K562 (cell line): ENCODE measurements at places on chromosomes 13 and 19. TPM values are rescaled to one million over a fixed set of nuclear protein-coding genes. Genes with fewer than 3 reads are reported as not detected.
A peak's percentile ranks its signal among the peaks of the same experiment; 100 is the strongest.

DNA sequence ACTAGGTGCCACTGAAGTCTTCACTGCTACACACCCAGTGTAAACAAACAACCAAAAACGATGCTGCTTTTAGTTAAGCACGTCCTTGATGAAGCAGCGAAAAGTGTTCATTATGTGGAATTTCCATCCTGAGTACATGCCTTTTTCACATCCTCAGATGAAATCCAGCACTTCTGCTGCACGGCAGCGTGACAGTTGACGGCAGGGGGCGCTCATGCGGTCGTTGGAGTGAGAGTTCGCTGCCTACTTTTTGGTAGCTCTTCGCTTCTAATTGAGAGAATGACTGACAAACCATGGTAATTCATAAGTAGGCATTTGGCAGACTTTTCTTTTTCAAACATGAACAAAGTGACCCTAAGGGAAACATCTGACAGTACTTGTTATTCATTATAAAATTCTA, 1124.9 kb downstream of the EFNB2 start:
- no peak overlapping the region for H3K4me3 ChIP-seq
- no peaks in the 10 kb centered on the region for H3K36me3 ChIP-seq
- H3K4me1 ChIP-seq, result no peaks in the 10 kb centered on the region
- H3K27me3 ChIP-seq, result no peaks in the 10 kb centered on the region
- peak; percentile 7 for DNase-seq

The ELAVL3 gene
- total RNA-seq, result not detected in 2 replicates

- DNase-seq, result no peak
- H3K27me3 ChIP-seq, result no peaks in the 10 kb centered on the region
- H3K36me3 ChIP-seq, result peaks cover 32% of the 10 kb centered on the region; the same call in 2 of the 3 replicates
These were observed 452 bp upstream of the PSMD8 start for GRCh38 chr19:38373907-38374331.

GRCh38 chr13:110354715-110355473, 47.8 kb downstream of the COL4A2 start:
- no peak overlapping the region for H3K4me3 ChIP-seq
- peaks cover 11% of the 10 kb centered on the region for H3K27me3 ChIP-seq

DNA sequence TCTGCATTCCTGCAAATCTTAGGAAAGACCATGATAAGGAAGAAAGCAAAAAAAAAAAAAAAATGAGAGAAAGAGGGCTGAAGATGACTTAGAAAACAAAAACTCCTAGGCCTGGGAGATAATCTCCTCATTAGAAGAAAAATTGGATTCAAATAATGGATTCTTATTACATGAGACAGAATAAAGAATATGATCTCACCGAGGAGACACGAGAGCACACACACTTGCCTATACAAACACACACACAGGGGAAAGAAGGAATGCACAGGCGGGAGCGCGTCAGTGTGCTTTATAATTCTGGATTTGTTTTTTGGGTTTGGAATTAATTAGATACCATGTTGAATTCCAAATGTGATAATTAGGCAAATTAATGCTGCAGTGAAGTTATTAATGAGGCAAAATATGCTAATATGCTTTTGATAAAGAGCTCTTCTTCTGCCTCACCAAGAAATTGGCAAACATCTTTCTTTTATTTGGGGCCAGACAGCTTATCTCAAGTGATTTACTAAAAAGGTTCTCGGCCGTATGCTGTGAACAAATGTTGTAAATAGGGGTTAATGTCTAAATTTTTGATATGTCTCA, 36.1 kb upstream of the PCDH8 start:
- no peak overlapping the region for H3K27ac ChIP-seq
- DNase-seq, result no peak
- H3K4me1 ChIP-seq, result no peaks in the 10 kb centered on the region
- no peaks in the 10 kb centered on the region for H3K36me3 ChIP-seq

DNA sequence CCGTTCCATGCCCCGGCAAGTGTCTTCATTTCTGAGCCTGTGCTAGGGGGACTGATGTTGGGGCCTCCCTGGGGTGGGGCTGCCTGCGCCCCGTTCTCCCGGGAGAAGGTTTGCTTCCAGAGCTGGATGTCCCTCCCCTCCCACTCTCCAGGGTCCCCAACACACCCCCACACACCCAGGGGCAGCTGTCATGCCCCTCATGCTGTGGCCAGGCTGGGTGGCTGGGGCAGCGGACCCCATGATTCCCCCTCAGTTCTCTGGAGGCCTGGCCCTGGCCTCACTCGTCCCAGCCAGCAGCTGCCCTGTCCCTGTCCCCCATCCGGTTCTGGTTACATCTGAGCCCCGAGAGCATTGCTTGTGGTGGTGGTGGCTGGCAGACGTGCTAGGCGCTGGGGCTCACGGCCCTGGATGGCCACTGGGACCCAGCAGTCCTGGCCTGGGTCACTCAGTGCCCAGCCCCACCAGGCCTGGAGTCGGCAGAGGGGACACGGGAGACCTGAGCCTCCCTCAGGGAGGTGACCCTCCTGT, 184.8 kb downstream of the KDM4B start:
- no peaks in the 10 kb centered on the region for H3K4me1 ChIP-seq
- no peaks in the 10 kb centered on the region for H3K27me3 ChIP-seq
- peaks cover 5% of the 10 kb centered on the region; the same call in 1 of the 3 replicates for H3K36me3 ChIP-seq

DNA sequence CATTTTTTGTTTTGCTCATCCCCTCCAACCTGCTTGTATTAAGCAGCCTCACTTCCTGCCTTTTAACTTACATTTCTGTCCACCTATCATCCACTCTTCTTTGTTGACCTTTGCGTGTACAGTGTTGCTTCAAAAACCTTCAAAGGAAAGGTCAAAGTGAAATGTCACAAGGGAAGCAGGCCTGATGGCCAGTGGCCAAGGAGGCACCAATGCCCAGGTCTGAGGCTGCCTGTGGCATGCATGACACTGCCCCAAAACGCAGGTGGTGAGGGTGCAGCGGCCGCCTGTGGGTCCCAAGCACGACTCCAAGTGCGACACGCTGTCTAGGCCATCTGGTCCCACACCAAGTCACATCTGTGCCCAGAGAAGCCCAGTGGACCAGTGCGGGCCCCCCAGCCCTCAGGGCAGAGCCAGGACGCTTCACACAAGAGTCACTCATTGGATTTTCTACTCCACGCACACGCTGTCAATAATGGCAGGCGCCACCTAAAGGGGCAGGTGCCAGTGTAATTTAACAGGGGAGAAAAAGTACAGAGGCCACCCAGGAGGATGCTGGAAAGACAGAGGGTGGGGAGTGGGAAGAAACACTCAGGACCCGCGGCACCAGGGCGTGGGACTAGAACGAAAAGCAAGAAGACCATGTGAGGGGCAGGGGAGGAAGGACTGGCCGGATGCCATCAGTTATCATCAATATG, 23.5 kb downstream of the SLC7A1 start:
- H3K4me1 ChIP-seq, result peaks cover 3% of the 10 kb centered on the region
- no peak for DNase-seq
- H3K36me3 ChIP-seq, result peaks cover 2% of the 10 kb centered on the region; the same call in 1 of the 3 replicates
- H3K27ac ChIP-seq, result no peak overlapping the region

DNA sequence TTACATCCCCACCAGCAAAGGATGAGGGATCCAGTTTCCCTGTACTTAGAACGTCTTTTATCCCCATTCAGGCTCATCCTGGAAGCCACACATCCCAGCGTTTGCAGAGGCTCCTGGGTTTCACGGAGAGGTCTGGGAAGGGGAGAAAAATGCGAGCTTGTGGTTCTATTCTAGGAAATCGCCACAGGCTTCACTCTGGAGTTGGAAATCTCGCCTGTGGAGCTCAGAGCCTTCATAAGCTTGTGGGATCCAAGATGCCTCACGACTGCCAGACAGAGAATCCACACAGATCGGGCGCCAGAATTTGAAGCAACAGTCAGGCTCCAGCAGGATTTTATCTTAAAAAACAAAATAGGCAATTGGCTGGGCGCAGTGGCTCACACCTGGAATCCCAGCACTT, 157.9 kb downstream of the PTPRS start:
- H3K4me3 ChIP-seq, result no peak overlapping the region
- no peak overlapping the region for H3K27ac ChIP-seq
- DNase-seq, result no peak
- H3K36me3 ChIP-seq, result no peaks in the 10 kb centered on the region
- peaks cover 2% of the 10 kb centered on the region; the same call in 1 of the 2 replicates for H3K4me1 ChIP-seq

- H3K4me3 ChIP-seq, result no peak overlapping the region
- no peaks in the 10 kb centered on the region for H3K4me1 ChIP-seq
- no peak overlapping the region for H3K27ac ChIP-seq
- no peaks in the 10 kb centered on the region for H3K27me3 ChIP-seq
These were observed 98.0 kb upstream of the DIAPH3 start for GRCh38 chr13:60261432-60262351.

DNA sequence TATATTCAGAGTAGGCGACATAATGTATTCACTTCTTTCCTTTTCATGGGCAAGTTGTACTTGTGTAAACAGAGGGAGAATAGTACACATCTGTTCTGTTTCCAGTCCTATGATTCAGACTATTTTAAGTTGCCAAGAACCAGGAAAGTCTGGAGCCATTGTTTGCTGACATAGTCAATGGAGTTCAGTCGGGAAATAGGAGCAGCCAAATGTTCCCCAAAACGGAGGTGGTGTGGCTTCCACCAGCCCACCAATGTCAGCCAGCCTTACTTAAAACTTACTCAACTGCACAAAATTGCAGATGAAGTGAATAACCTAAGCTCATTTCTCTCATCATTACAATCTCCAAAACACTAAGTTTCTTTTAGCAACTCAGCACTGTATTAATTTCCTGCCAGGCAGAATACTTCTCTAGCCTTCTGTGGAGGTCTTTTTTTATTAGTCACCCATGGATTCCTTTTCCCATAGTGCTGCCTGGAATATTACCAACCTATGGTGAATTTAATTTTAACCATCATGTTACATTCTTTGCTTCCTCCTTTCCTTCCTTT, 22.3 kb upstream of the CSNK1A1L start:
- H3K27ac ChIP-seq, result no peak overlapping the region
- no peak overlapping the region for H3K4me3 ChIP-seq
- H3K27me3 ChIP-seq, result no peaks in the 10 kb centered on the region
- no peaks in the 10 kb centered on the region for H3K4me1 ChIP-seq
- no peaks in the 10 kb centered on the region for H3K36me3 ChIP-seq
- no peak for DNase-seq

DNA sequence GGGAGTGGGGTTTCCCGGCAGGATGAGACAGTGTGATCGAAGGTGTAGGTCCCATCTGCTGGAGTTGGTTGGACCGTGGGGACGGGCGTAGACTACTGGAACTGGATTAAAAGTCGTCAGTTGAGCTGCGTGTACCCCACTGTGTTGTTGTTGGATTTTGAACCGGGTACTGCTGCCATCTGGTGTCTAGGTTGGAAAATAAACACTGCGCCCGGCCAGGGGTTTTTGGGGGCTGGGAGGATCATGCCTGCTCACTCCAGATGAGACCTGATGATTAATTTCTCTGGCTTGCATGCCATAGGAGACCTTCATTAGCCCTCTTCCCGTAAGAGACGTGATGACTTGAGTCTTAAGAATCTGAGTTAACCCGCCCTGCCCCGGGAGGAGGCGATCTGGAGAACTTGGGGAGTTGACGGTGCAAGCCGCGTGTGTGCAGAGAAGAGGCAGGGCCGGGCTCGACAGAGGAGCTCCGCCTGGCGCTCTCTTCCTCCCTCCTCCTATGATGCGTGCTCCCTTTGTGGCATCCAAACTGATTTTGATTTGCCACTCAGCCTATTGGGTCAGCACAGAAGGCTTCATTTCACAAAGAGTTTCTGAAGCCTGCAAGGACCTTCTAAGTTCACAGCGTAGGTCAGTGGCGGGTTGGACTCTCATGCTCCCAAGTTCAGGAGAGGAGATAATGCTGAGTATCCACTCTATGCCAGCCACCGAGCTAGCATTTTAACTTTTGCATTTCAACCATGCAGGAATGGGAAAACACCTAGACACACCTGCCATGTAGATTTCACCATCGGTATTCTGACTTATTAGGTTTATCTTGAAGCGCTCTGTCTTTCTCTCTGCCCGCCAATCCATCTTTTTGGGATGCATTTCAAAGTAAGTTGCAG, 2.7 kb downstream of the UHRF1 start:
- peaks cover 33% of the 10 kb centered on the region for H3K4me1 ChIP-seq
- H3K27me3 ChIP-seq, result no peaks in the 10 kb centered on the region
- peaks cover 62% of the 10 kb centered on the region for H3K36me3 ChIP-seq
- peak overlapping the region; percentile 93 for H3K4me3 ChIP-seq
- peak; percentile 57 for DNase-seq
- peak overlapping the region; percentile 87 for H3K27ac ChIP-seq

- no peak overlapping the region for H3K4me3 ChIP-seq
- H3K27ac ChIP-seq, result no peak overlapping the region
- H3K4me1 ChIP-seq, result no peaks in the 10 kb centered on the region; the same call in 1 of the 2 replicates
- no peaks in the 10 kb centered on the region for H3K27me3 ChIP-seq
- no peak for DNase-seq
These were observed 16.2 kb downstream of the NUMBL start for GRCh38 chr19:40674291-40674690.

The LILRA6 gene
- total RNA-seq, result not detected in 2 replicates

- H3K36me3 ChIP-seq, result no peaks in the 10 kb centered on the region
- H3K4me3 ChIP-seq, result no peak overlapping the region
- H3K27ac ChIP-seq, result no peak overlapping the region
- H3K27me3 ChIP-seq, result no peaks in the 10 kb centered on the region
These were observed 50.0 kb downstream of the STARD13 start for GRCh38 chr13:33235564-33235963.

DNA sequence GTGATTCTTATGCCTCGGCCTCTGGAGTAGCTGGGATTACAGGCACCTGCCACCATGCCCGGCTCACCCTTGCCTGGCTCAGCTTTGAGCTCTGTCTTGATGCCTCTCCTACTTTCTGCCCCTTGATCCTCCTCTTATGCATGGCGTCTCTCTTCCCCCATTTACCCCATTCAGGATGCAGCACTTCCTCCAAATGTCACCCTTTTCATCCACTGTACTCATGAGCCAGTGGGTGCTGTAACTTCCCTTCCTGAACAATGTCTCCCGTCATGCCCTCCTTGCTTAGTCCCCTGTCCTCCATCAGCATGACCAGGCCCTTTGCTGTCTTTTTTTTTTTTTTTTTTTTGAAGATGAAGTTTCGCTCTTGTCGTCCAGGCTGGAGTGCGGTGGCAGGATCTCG, 3.4 kb upstream of the SIGLEC9 start:
- H3K4me3 ChIP-seq, result no peak overlapping the region
- no peak for DNase-seq
- H3K36me3 ChIP-seq, result no peaks in the 10 kb centered on the region
- H3K27ac ChIP-seq, result no peak overlapping the region
- peaks cover 9% of the 10 kb centered on the region; the same call in 2 of the 3 replicates for H3K4me1 ChIP-seq

The BRSK1 gene
- total RNA-seq, result 5.6 and 8.1 TPM in 2 replicates

The CGB3 gene
- not detected in 2 replicates for total RNA-seq

The LRRC25 gene
- total RNA-seq, result 0.09 and 0.22 TPM in 2 replicates

GRCh38 chr19:49591731-49592485, 926 bp downstream of the PRR12 start:
- no peaks in the 10 kb centered on the region for H3K27me3 ChIP-seq
- peaks cover 10% of the 10 kb centered on the region; the same call in 2 of the 3 replicates for H3K4me1 ChIP-seq
- DNase-seq, result peak; percentile 70
- peak overlapping the region; percentile 88 for H3K4me3 ChIP-seq

The ZNF587B gene
- total RNA-seq, result 23.2 and 28.6 TPM in 2 replicates

GRCh38 chr13:36530861-36531590, 98.7 kb downstream of the CCNA1 start:
- no peak for DNase-seq
- no peaks in the 10 kb centered on the region for H3K36me3 ChIP-seq
- no peak overlapping the region for H3K27ac ChIP-seq
- H3K4me1 ChIP-seq, result no peaks in the 10 kb centered on the region
- no peaks in the 10 kb centered on the region for H3K27me3 ChIP-seq

- H3K4me1 ChIP-seq, result peaks cover 25% of the 10 kb centered on the region
- H3K27me3 ChIP-seq, result no peaks in the 10 kb centered on the region
- peak; percentile 27 for DNase-seq
- H3K36me3 ChIP-seq, result peaks cover 11% of the 10 kb centered on the region; the same call in 2 of the 3 replicates
- H3K4me3 ChIP-seq, result peak overlapping the region; percentile 100
These were observed 2.6 kb downstream of the BBC3 start for GRCh38 chr19:47228168-47228936.
